ENCODE measurements at places on chromosomes 11 and 22.

DNA sequence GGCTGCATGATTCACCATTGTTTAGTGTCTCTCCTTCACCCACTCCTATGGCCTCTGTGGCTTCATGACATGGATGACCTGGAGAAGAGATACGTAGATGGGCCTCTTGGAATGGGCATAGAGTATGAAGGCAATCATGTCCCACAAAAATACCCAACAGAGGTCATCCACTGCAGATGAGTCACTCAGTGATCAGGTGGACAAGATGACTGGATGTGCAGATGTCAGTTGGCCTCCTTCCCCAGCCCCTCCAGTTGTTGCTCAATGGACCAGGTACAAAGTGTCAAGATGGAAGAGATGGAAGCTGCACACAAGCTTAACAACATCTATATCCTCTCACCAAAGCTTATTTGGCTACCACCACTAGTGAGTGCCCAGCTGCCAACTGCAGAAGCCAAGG lies 41.0 kb upstream of the CLPB start:
- DNase-seq: no peak

- DNase-seq: no peak
Observed at GRCh38 chr11:45082744-45083543, 63.5 kb upstream of the PRDM11 start.

- DNase-seq: peak; percentile 23
Observed at GRCh38 chr11:64036087-64037026, 626 bp downstream of the FLRT1 start.

DNA sequence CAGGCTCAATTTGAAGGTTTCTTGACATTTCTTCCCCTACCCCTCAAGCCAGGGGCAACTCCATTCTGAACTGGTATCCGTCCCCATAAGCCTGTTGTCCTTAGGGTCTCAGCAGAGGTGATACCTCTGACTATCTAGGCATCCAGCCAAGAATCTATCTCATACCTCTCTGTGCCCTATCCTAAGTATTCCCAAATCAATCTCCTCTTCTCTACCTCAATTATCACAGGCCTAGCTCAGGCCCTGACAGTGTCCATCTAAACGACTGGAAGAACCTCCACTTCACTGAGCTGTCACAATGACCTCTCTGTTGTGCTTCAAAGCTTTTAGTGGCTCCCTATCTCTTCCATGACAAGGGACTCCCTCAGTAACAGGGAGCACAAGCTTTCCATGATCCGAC lies 26.9 kb downstream of the HIRA start:
- DNase-seq: no peak

- no peak for DNase-seq
Observed at GRCh38 chr11:73087730-73088129, 54.4 kb downstream of the FCHSD2 start.

GRCh38 chr22:48576333-48577013 lies 1251.2 kb downstream of the BRD1 start:
- peak; percentile 33 for DNase-seq

DNA sequence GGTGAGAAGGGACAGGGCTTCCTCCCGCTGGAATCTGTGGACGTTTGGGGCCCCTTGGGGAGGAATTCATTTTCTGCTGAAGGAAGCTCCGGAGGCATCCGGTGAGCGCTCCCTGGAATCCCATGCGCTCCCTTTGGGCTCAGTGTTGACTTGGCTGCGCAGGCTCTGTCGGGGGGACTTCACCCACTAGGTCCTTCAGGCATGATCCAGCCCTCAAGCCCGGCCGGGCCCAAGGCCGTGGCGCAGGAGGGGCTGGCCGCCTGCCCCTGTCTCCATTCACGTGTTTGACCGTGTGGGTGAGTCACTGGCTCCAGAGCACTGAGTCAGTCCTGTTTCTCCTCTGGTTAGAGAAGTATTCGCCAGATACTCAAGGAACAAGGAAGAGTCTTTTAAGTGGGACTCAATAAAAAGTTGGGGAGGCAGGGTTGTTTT lies 1.4 kb downstream of the CTTN start:
- peak; percentile 18 for DNase-seq

- no peak for DNase-seq
Observed at GRCh38 chr22:39614442-39614841, 43.9 kb downstream of the CACNA1I start.

- no peak for DNase-seq
Observed at GRCh38 chr11:74846770-74847169, 98.1 kb downstream of the RNF169 start.

- no peak for DNase-seq
Observed at GRCh38 chr11:115911613-115912346, 407.6 kb upstream of the CADM1 start.

GRCh38 chr11:61125310-61125684 lies 23.0 kb downstream of the CD5 start:
- no peak for DNase-seq

- DNase-seq: peak; percentile 14
Observed at GRCh38 chr11:44104481-44105294, 9.2 kb downstream of the EXT2 start.

- DNase-seq: no peak
Observed at GRCh38 chr22:36287881-36288515, 35.1 kb downstream of the APOL1 start.

DNA sequence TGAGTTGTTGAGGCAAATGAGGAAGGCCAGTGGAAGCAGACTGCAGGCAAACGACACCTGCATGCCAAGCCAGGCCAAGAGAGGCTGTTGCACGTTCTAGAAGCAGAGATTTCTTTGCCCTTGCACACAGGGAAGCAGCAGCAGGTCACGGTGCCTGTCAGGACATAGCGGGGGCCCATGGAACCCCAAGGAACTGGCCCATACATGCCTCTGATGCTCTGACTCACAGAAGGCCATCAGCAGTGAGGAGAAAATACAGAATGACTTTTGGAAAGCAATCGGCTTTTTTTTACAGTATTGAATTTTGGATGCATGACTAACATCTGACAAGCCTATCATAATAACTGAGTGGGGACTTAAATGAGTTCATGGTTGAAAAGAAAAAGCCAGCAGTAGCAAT lies 123.9 kb downstream of the MPPED1 start:
- no peak for DNase-seq

- DNase-seq: peak; percentile 68
Observed at GRCh38 chr22:17120281-17120680, 879 bp downstream of the TMEM121B start.

DNA sequence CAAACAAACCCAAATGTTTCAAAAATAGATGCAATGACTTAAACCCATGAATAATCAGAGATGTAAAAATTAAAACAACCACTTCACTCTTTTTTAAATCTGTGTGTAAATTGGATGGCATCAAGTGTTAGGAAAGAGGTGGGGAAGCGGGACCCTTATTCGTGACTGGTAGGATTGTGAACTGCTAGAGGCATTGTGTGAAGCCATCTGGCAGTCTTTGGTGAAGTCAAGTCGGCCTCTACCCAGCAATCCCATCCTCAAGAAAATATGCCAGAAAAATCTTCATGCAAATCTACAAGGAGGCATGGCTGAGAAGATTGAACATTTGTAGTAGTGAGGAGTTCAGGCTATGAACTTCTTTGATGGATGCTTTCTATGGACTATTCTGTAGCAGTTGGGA lies 114.6 kb upstream of the C11orf87 start:
- DNase-seq: no peak

DNA sequence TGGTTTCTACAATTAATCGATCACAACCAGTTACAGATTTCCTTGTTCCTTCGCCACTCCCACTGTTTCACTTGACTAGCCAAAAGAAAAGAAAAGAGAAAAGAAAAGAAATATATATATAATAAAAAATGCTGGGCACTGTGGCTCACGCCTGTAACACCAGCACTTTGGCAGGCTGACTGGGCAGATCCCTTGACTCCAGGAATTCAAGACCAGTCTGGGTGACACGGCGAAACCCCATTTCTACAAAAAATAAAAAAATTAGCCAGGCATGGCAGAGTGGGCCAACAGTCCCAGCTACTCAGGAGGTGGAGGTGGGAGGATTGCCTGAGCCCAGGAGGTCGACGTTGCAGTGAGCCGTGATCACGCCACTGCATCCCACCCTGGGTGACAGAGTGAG lies 83.8 kb downstream of the NAT10 start:
- DNase-seq: no peak

GRCh38 chr11:14300661-14301304 lies 58.2 kb downstream of the RRAS2 start:
- peak; percentile 53 for DNase-seq

DNA sequence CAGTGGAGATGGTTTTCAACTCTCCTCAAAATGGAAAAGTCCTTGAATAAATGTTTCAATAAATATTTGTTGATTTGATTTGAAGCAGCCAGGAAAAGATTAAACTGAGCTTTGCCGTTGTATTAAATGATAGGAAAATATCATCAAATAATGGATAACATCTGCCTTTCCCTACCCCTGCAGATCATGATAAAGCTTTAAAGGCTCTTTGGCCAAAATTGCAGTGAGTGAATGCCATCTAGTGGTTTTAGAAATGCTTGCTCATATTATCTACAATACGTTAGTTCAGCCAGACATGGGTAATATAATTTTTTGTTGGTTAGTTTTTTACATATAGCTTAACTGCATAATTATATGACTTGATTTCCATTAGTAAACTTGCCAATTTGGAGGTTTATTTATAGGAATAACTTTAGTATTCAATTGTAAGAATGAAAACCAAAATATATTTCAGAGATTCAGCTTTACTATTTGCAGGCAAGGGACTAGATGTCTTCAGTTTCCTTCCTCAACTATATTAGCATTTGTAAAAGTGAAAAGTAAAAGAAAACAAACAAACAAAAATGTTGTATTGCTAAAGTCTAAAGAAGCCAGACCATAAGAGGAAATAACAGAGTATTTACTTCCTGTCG lies 159.2 kb downstream of the MSANTD4 start:
- no peak for DNase-seq

- peak; percentile 32 for DNase-seq
Observed at GRCh38 chr22:23088199-23088604, 17.9 kb downstream of the GNAZ start.

GRCh38 chr22:32569956-32570355 lies 95.3 kb downstream of the FBXO7 start:
- no peak for DNase-seq

GRCh38 chr11:44313761-44314489 lies 4.0 kb upstream of the ALX4 start:
- no peak for DNase-seq

GRCh38 chr11:105799728-105800462 lies 190.0 kb downstream of the GRIA4 start:
- no peak for DNase-seq

DNA sequence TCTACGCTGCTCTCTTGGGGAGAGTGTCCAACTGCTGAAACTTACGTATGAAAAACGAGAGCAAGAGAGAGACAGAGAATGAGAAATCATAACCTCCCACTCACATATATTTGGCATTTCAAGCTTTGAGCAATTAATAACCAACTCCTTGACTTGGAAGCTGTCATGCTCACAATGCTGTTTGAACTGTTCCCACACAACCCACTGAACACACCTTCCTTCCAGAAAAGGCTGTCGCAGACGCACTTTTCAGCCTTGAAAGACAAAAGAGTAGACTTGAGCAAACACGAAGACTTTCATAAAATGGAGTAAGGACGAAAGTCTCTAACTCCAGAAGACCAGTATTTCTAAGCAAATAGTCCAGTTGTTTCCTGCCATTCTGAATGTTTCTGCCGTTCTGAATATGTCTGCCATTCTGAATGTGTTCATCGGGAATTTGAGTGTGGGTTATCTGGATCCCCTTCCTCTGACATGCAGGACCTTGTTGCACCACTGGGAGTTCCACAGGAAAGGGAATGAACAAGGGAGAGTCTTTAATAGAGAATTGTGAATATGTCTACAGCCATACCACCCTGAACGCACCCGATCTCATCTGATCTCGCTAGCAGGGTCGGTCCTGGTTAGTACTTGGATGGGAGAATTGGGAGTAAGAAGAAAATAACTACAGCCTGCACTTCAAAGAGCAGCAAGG lies 86.2 kb upstream of the BARX2 start:
- no peak for DNase-seq

GRCh38 chr11:330694-331357 lies 10.2 kb upstream of the IFITM3 start:
- peak; percentile 44 for DNase-seq

DNA sequence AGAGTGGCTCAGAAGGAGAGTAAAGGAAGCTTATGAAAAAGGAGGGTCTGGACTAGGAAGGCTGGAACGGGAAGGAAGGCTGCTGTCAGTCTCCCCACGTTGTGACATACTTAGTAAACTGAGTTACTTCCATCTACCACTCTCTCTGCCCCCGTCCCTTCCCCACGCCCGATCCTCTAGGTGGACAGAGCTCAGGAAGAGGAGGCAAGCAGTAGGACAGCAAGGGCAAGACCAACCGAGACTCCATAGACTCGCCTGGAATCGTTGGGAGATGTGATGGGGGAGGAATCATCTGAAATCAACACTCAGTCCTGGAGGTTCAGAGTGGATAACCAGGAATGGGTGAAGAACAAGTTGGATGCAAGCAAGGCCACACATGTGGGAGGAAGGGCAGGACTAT lies 240.7 kb downstream of the BUD13 start:
- DNase-seq: no peak

GRCh38 chr11:68528630-68529029 lies 68.1 kb downstream of the PPP6R3 start:
- DNase-seq: no peak

GRCh38 chr11:67355794-67356386 lies 2.5 kb upstream of the POLD4 start:
- DNase-seq: no peak

- no peak for DNase-seq
Observed at GRCh38 chr11:66894141-66894540, 37.3 kb downstream of the LRFN4 start.

- no peak for DNase-seq
Observed at GRCh38 chr11:64104632-64105031, 61.3 kb downstream of the MACROD1 start.

GRCh38 chr11:86161336-86161735 lies 83.2 kb upstream of the EED start:
- DNase-seq: no peak

DNA sequence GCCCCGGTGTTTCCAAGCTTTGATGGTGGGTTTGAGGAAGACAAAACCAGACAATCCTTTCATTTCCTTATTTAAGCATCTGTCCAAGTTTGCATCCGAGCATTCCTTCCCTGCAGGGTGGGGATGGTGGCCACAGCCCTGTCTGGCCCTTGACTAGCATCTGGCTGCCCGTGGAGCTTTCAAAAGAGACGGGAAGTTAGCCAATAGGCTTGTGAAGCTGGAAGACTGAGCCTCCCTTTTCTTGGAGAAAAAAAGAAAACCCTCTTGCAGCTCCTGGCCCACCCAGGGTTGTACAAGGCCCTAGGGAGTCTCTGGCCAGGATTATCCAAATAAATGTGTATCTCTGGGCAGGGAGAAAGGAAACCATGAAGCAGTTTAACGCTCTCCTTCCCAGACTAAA lies 60.6 kb downstream of the MICAL2 start:
- no peak for DNase-seq

- peak; percentile 50 for DNase-seq
Observed at GRCh38 chr11:57476047-57476756, 15.9 kb downstream of the RTN4RL2 start.

GRCh38 chr11:76190376-76190775 lies 15.9 kb downstream of the WNT11 start:
- no peak for DNase-seq

GRCh38 chr22:48238966-48239365 lies 1476.5 kb downstream of the TBC1D22A start:
- DNase-seq: no peak

Data from stimulated activated CD4-positive, alpha-beta T cell treated with anti-CD3 and anti-CD28 coated beads, Interleukin-15, amount 100 ng/mL, for 24 hours (primary cell).